ENCODE measurements at places on chromosomes 16 and 17.
A peak's percentile ranks its signal among the peaks of the same experiment; 100 is the strongest.

- DNase-seq, result no peak
Measured at GRCh38 chr16:11393366-11393765, 48.1 kb downstream of the RMI2 start.

DNA sequence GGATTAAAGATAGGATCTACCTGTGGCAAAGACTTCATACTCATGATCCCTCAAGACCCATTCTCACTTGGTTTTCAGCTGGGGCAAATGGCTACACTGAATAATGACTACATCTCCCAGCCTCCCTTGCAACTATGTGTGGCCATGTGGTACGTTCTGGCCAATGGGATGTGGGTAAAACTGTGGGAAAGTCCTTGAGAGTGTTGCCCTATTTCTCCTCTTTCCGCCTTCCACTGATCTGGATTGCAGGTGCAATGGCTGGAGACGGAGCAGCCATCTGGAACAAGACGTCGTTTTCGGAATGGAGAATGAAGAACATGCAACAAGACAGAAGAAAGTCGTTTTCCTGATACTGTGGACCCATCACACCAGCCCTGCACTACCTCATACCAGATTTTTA, 48.5 kb downstream of the HAPSTR1 start:
- DNase-seq, result no peak

GRCh38 chr17:632560-632959, 82.1 kb downstream of the VPS53 start:
- DNase-seq, result no peak

- no peak for DNase-seq
Measured at GRCh38 chr17:43309505-43310332, 75.9 kb upstream of the RNU2-1 start.

GRCh38 chr17:79428988-79429387, 181.9 kb downstream of the RBFOX3 start:
- DNase-seq, result no peak

DNA sequence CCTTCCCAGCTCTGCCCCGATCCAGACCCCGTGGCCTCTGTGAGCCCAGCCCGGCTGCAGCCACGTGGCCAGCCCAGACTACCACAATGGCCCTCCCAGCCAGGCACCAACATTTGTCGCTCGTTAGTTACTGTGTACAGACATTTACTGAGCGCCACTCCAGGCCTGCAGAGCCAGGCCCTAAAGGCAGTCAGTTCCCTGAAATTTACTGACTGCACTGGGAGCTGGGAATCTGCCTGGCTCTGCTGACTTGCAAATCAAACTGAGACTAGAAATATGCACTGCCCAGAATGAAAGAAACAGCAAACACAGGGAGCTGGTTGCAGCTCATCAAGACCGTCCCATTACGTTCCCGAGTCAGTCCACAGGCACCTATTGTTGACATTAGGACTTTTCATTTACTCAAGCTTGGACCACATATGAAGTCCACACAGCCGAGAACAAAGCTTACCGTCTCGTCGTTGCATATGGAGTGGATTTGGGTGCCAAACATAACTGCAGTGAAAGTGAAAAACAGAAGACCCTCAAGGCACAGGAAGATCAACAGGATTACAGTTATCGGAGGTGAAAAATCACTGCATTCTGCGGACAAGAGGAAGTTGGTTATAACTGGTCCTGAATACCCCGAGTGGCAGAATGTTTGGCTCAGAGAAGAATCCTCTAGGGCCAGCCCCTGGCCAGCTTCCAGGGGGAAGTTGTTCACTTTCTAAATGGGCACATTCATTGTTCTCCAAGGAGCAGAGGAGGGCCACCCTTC, 34.5 kb downstream of the ZDHHC7 start:
- no peak for DNase-seq

- DNase-seq, result no peak
Measured at GRCh38 chr16:29810699-29811169, 1.3 kb upstream of the PRRT2 start.

GRCh38 chr17:61380217-61380835, 19.3 kb upstream of the TBX2 start:
- no peak for DNase-seq

- DNase-seq, result no peak
Measured at GRCh38 chr17:83079766-83080578, 563 bp downstream of the METRNL start.

GRCh38 chr17:41864498-41864835, 756 bp downstream of the KLHL11 start:
- DNase-seq, result peak; percentile 58

GRCh38 chr16:52993179-52993578, 59.5 kb downstream of the CHD9NB start:
- DNase-seq, result no peak

DNA sequence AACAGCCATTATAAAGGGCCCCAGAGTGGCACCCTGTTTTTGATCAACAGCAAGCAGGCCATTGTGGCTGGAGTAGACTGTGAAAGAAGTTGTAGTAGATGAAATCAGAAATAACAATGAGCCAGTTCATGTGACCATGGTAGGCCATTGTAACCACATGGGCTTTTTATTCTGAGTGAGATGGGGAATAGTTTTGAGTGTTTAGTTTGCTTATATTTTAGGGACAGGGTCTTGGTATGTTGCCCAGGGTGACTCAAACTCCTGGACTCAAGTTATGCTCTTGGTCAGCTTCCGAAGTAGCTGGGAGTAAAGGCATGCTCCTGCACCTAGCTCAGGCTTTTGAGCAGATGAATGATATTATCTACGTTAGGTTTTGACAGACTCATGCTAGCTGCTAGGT, 12.0 kb downstream of the CBFB start:
- DNase-seq, result no peak

All from CD4-positive, alpha-beta T cell treated with Interleukin-4 for 4 hours (primary cell).